ENCODE measurements at places on chromosomes 1 and 21.

GRCh38 chr1:18957136-18957521 is 653 bp upstream of the IFFO2 start:
- DNase-seq: no peak

DNA sequence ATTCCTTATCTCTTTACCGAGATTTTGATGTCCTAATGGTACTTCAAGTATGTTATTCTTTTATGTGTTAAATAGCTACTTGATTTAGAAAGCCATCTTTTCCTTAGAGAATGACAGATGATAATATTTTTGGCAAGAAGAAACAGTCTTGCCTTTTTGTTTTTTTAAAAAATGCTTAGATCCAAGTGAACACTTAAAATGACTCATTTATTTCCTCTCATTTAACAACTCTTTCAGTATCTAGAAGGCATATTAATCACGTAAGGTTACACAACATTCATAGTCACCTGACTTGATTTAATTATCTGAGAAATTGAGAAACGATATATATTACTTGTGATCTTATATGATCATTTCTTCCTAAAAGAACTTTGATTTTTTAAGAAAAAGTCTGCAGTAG is 52.4 kb downstream of the SUCO start:
- DNase-seq: peak; percentile 63

DNA sequence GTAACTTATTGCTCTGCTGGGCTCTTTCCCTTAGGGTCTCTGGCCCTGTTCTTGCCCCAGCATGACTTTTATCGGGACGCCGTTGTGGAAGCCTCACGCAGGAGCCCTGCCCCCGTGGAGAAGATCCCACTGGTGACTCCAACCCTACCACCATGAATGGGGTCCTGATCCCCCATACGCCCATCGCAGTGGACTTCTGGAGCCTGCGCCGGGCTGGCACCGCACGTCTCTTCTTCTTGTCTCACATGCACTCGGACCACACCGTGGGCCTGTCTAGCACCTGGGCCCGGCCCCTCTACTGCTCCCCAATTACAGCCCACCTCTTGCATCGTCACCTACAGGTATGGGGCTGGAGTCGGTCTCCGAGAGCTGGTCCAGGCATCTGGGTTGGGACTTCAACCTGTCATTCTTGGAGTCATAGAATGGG is 322 bp downstream of the DCLRE1B start:
- peak; percentile 16 for DNase-seq

DNA sequence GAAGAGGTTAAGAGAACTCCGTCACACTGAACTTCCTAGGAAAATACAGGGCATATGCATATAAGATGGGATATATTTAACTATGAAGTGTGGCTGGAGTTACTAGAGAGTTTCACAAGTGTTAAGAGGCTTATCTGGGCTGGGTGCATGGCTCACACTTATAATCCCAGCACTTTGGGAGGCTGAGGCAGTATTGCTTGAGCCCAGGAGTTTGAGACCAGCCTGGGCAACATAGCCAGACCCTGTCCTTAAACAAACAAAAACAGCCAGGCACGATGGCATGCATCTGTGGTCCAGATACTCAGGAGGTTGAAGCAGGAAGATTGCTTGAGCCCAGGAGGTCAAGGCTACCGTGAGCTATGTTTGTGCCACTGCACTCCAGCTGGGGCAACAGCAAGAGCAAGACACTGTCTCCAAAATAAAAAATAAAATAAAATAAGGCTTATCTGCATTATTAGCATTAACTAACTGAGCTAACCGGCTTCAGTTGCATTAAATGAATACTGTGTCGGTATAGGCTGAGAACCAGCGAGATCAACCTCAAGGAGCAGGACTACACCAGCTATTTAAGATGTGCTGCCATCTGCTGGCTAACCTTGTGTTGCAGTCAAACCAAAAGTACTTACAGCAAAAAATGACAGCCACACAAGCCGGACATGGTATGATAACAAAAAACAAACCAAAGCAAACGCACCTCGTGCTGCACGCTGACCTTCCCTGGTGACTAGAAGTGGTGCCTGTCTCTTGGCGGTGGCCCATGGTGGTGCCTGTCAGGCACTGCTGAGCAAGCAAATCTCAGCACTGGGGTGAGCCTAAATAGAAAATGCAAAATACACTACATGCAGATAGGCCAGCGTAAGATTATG is 19.7 kb upstream of the RBBP5 start:
- peak; percentile 87 for DNase-seq

DNA sequence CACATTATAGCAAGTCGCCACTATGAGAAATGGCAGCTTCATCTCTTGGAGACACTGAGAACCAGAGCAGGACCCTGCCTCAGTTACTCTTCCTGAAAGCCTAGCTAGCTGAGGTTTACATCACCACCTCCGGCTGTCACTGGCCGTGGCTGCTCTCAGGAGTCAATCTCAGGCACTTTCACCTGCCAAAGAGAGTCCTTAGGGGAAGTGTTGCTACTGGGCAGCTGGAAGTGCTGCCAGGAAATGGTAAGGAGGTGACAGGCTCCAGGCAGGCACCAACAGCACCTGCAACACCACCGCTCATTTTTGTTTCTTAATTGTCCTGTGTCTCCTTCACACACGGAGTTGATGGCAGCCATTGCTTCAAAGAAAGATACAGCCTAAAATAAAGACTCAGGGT is 92.5 kb downstream of the DSCAM start:
- DNase-seq: no peak

DNA sequence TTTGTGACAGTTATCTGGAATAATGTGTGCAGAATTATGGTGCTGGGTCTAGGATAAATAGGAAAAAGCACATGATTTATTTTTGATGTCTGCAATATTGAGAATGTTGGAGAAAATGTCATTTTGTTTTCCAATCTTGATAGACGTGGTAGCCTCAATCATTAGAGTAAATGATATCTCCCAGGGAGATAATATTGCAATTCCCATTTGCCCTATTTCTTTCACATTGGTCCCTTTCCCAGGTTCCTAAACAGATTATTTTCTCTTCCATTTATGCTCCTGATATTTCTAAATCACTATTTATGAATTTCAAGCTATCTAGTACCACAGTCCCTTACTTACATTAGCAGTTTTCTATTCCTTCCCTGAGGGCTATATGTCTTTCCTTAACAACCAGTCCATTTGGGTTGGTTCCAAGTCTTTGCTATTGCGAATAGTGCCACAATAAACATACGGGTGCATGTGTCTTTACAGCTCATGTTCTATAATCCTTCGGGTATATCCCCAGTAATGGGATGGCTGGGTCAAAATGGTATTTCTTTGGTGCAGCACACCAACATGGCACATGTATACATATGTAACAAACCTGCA is 447.3 kb downstream of the PLA2G4A start:
- no peak for DNase-seq

DNA sequence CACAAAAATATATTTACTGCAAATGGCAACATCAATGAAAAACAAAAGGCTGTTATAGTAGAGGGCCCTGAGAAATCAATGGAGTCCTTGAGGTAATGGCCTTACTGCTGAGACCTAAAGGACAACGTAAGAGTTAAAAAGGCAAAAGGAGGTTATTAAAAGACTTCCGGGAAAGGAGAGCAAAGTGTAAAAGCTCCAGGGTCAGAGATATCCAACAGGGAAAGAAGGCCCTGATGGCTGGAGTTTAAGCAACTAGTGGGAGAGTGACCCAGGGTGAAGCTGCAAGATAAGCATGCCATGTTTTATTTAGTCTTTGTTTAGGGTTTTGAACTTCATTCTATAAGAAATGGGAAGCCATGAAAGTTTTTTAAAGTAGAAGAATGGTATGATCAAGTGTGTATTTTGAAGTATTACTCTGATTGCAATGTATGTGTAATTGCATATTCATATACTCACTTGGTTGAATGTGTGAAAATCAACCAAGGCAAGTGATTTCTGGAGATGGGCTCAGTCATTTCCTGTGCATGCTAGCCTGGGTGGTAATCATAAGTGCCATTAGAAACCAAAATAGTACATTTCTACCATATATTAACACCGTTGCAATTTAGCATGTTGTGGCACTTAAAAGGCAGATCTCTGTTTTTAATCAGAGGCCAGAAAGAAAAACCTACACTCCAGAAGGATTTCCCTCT is 5.3 kb upstream of the DPYD start:
- no peak for DNase-seq

DNA sequence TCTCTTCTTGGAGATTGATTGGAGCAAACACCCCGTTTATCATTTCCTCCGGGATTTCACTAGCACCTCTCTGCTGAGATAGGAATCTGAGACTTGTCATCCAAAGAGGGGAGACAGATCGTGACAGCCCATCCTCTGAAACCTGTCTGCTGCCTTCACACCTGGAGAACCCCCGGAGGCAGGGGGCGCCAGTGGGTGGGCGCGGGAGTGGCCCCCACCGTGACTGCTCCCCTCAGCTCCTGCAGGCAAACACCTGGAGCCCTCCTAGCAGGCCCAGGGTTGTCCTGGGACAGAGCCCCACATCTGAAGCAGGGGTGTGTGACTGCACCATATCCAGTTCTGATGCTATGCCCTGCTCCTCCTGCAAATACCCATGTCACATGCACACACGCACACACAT is 209.5 kb upstream of the POU3F1 start:
- no peak for DNase-seq

DNA sequence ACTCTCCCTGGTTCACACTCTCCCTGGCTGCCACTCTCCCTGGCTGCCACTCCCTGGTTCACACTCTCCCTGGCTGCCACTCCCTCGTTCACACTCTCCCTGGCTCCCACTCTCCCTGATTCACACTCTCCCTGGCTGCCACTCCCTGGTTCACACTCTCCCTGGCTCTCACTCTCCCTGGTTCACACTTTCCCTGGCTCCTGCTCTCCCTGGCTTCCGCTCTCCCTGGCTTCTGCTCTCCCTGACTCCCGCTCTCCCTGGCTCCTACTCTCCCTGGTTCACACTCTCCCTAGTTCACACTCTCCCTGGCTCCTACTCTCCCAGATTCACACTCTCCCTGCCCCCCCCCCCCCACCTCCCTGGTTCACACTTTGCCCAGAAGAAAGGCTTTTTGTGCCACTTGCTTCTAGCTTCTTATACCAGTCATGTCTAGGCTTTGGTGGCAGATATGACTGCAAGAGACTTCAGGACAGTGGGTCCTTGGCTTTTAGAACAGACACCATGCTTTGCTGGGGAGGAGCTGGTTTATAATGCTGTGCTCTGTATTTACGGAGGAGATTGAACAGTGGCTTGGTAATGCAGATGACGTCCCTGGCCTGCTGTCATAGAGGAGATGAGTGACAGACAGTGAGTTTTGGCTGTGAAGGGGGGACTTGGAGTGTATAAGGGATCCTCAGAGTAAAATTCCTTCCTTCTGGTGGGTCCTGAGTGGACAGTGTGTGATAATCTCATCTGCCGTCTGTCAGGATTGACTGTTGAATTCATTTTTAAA is 17.0 kb downstream of the COQ8A start:
- no peak for DNase-seq

DNA sequence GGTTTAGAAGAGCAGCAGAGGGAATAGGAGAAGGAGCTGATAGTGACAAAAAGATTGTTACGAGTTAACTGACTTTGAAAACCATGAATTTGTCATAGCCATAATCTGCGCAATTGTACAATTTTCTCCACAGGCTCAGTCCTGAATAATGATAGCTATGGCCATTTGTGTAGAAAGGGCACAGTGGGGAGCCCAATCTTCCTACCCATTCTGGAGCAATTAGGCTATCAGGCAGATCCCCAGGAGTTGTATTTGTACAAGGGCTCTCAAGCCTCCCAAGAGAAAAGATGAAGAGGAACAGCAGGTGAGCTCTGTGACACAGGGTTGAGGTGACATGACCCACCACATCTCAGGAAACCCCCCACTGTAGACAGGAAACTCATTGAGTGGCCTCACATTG is 42.1 kb upstream of the SAMD13 start:
- no peak for DNase-seq

DNA sequence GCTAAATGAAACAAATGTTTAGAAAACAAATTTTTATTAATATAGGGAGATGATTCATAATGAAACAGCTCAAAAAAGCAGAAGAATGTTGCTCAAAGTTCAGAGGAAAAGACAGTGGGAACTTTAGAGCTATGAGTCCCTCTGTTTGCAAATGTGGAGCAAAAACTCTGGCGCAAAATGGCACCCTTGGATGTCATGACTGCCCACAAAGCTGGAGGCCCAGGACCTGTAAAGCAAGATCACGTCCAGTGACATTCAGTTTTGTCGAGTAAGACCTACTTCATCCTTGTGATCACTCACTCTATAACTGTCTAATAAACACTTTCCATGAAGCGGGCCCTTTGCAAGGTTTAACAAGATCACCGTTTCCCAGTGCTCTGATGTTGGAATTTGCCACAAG is 9.1 kb upstream of the EXO1 start:
- no peak for DNase-seq

DNA sequence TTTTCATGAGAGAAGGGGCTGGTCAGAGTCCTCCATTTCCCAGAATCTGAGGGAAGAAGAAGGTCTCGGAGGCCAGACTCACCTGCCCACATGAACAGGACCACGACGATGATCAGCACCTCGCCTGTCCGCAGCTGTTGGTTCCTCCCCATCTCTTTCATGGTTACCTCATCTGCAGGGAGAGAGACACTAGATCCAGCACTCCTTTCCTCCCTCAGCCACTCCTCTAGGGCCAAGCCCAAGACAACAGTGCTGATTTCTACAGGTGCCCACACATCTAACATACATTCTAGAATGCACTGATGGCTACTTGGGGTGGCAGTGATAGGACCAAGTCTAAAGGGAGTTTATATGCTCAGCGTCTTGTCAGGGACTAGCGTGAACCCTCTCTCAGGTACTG is 3.0 kb downstream of the FNDC5 start:
- DNase-seq: no peak

- no peak for DNase-seq
These were observed 25.0 kb upstream of the EPHB2 start for GRCh38 chr1:22685591-22686059.

DNA sequence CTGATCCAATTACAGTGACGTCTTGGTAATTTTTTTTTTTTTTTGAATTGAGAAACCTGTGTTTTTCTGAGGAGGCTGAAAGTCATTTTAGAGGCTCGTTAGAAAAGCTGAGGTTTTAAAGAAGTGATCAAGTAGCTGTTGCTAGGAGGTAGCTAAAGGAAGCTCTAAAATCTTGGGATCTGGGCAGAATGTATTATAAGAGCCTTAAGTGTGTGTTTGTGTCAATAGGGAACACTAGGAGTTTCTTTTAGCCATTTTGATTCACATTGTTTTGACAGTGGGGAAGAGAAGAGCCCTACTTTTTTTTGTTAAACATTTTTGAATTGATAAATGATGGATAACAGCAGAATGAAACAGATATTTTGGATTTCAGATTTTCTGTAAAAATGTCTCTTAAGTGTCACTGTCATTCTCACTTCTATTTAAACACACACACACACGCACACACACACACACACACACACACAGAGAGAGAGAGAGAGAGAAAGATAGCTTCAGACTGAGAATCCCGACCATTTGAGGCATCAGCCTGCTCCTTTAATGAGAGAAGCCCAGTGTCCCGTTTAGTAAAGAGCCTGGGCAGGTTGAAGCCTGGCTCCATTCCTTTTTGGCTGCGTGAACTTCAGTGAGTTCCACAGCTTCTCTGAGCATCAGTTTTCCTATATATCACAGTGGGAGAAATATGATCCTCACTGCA is 79.1 kb upstream of the GPR88 start:
- no peak for DNase-seq

Data from A172 (cell line).